KBM-7 (cell line): ENCODE measurements at places on chromosomes 4 and X.
A peak's percentile ranks its signal among the peaks of the same experiment; 100 is the strongest.

DNA sequence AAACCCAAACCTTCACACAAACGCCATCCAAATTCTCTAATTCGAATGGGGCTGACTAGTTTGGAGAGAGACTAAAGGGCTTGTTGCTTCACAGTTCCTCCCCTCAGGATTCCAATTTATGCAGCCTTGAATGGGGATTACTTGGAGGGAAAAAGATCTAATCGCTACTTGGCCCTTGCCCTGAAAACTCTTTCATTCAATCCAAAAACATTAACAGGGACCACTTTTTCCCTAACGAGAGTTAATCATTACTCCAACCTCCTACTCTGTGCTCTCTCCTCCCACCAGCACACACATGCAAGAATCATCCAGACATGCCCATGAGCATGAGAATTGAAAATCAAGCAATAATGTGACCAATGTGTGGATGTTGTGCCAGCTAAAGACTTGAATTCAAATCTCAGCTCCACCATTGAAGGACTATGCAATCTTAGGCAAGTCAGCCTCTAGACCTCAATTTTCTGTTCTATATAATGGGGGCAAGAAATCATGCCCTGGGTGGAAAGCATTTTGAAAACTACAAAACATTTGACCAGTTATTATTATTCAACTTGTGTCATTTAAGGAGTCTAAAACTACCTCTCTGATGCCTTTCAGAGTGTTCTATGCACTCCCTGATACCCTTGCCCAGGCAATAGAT, 34.3 kb upstream of the GPC3 start:
- no peak for DNase-seq

GRCh38 chr4:61666244-61666643, 466.1 kb downstream of the ADGRL3 start:
- no peak for DNase-seq

GRCh38 chr4:10075158-10075863, 41.3 kb downstream of the WDR1 start:
- no peak for DNase-seq

- peak; percentile 38 for DNase-seq
Observed at GRCh38 chrX:55714161-55714560, 3.4 kb upstream of the RRAGB start.

DNA sequence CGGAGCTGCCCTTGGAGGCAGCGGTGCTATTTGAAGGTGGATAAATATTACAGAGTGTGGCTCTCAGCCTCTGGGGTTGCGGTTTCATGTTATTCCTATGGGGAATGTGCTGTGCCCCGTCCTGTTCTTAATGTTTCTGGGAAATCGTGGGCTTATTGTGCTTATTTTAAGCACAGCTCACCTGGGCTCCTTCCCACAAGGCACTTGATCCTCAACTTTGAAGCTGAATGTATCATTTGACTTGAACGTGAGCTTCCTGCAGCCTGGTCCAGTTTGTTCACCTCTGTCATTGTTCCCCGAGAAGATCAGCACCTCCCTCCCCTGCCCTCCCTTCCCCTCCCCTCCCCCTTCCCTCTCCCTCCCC, 3.9 kb downstream of the SORCS2 start:
- DNase-seq, result no peak

- no peak for DNase-seq
Observed at GRCh38 chrX:29143756-29144155, 556.5 kb downstream of the IL1RAPL1 start.

- DNase-seq, result no peak
Observed at GRCh38 chr4:133190098-133190497, 41.0 kb downstream of the PCDH10 start.

- DNase-seq, result no peak
Observed at GRCh38 chr4:64564126-64564525, 154.9 kb upstream of the TECRL start.

GRCh38 chrX:74369666-74370065, 51.6 kb upstream of the SLC16A2 start:
- DNase-seq, result no peak

DNA sequence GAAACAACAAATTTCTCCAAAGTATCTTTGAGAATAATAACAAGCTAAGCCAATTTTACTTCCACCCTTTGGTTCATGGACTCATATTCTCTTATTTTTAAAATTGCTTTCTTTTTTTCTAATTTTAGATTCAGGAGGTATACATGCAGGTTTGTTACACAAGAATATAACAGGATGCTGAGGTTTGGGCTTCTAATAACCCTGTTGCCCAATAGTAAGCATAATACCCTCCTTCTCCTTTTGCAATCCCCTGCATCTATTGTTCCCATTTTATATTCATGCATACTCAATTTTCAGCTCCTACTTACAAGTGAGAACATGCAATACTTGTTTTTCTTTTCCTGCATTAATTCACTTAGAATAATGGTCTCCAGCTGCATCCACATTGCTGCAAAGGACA, 202.3 kb upstream of the FSTL5 start:
- no peak for DNase-seq

DNA sequence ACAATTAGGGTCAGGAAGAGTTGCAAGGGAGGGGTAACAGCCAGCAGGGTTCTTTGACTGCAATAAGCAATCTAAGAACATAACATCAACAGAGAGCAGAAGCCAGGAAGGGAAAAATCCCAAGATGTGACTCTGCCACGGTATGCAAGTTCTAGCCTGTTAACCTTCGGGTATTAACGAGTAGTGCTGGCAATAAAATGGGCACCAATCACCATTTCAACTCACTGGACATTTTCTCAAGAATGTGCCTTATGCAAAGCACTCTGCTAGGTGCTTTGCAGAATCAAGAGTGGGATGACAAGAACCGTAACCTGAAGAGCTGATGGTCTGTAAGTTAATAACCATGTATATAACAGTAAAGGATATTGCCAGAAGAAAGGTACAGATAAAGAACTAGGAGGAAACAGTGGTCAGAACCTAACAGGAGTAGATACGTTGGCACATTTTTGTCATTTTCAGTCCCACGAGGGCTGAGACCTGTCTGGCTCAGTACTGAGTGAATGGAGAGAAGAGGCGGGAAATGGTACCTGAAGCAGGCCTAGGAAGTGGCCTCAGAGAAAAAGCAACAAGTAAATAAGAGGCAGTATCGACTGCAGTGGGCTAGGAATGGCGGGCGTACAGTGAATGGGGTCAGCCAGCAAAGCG, 2.7 kb downstream of the ELOVL6 start:
- no peak for DNase-seq

- no peak for DNase-seq
Observed at GRCh38 chrX:29662759-29663503, 552.4 kb upstream of the MAGEB2 start.

DNA sequence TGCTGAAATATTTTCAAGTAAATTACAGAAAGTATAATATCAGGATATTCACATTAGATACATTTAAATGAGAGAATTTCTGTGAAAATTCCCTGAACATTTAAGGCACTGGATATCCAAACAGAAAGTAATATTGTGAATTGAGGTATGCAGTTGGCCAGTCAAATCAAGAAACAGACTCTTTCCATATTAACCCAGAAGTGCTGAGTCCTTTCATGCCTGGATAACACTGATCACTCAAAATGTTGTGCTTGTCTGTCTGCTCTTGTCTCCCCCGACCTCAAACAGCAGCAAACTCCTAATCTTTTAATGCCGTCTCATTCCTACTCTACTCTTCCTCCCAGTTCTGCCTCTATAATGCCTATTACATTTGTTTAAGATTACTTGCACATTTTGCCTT, 51.2 kb downstream of the TBC1D9 start:
- no peak for DNase-seq

- no peak for DNase-seq
Observed at GRCh38 chr4:187357045-187357643, 633.5 kb upstream of the FAT1 start.
